ENCODE measurements at places on chromosomes 5 and 9. TPM values are rescaled to one million over a fixed set of nuclear protein-coding genes. Genes with fewer than 3 reads are reported as not detected.

BRINP1 gene
- polyA plus RNA-seq: 4.3 TPM

DNA sequence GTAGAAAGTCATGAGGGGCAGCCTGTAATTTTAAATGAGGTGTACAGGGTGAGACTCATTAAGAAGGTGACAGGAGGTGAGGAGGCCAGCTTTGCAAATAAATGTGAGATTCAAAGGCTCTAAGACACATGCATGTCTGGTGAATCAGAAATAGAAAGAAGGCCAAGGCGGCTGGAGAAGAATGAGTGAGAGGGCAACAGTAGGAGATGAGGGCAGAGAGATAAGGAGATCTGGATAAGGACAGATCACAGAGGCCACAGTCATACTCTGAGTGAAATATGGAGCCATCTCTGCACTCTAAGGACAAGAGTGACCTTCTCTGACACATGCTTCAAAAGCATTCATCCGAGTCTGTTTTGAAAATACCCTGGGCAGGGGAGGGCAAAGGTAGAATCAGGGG lies 90.7 kb downstream of the RAD23B start:
- DNase-seq: no peak

EHMT1 gene
- polyA plus RNA-seq: 68.5 TPM

DNA sequence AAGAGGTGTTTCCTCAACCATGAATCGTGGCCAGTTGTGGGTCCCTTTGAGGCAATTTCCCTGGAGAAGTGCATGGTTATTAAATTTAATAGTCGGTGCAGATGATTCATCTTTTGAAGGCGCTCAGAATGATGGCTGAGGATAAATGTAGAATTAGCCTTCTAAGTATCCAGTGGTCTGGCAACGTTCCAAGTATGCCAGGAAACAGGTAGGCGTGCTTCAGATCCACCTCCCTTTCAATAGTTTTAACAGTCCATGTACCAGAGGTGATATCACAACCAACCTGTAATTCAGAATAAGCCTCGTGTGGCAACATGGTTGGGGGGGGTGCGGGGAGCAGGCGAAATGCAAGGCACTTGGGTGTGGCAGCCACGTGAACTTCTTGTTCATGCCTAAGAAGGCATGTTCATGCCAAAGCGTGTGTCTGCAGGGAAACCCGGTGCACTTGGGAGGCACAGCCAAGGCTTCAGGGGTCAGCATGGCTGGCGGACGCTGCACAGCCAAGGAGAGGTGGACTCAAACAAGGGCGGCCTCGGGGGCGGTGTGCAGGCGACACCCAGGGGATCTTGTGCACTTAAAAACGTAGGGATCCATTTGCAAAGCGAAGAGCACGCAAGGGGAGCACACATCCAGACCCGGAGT lies 5.2 kb upstream of the NKD2 start:
- DNase-seq: no peak

SLC6A3 gene
- polyA plus RNA-seq: 0.72 TPM

DNA sequence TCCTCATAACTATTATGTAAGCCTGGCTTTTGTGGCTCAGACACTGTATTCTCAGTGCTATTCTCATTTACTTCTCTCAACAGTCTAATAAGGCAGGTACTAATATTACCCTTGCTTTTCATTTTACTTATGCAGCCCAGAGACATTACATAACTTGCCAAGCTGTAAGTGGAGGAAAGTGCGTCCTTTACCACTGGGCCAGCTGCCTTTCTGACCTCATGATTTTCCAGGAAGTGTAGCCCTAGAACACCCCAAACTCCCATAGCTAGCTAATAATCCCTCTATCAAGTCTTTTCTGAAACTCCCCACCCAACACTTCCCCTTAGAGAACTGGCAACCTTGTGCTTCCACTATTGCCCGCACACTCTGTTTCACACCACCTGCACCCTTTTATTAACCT lies 192.9 kb upstream of the HMHB1 start:
- DNase-seq: no peak

GRCh38 chr5:61328791-61329549 lies 3.1 kb upstream of the ZSWIM6 start:
- no peak for DNase-seq

DNA sequence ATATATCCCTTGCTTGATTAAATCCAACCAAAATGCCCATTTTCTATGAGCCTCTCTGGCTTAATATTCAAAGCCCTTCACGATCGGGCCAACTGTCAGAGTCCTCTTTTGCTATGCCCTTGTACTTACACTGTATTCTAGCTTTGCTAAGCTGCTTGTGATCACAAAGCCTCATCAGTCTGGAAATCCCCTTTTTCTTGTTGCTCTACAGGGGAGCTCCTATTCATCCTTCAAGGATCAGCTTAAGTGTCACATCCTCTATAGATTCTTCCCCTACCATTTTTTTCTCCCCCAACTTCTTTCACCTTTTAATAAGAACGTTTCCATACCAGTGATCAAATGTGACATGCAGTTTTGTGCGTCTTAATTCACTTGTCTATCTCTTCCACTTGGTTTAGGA lies 450.4 kb upstream of the CHD1 start:
- DNase-seq: no peak

KCTD16 gene
- polyA plus RNA-seq: 2.8 TPM

- no peak for DNase-seq
These were observed 78.1 kb downstream of the CFAP95 start for GRCh38 chr9:69898714-69899209.

GRCh38 chr9:79858508-79858907 lies 286.7 kb downstream of the TLE4 start:
- DNase-seq: no peak

DNA sequence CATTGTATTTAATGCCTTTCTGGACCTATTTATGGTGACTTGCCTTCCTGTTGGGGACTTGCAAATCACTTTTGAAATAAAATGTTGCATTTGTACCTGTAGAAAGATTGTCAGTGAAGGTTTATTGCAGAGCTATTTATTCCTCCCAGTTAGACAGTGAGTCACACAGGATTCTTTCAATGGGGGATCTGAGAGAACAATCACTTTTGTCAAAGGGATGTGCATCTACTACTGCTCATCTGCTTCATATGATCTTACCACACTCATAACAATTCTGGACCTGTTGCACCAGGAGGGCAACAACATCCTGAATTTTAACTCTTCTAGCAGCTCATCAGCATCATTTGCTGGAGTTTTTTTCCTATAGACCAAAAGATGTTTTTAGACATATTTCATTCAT lies 66.8 kb downstream of the FBXL7 start:
- no peak for DNase-seq

GRCh38 chr9:136562746-136563495 lies 17.1 kb upstream of the NOTCH1 start:
- DNase-seq: no peak

FAM200C gene
- polyA plus RNA-seq: 14.5 TPM

GRCh38 chr9:86926145-86926544 lies 21.2 kb downstream of the GAS1 start:
- no peak for DNase-seq

DNA sequence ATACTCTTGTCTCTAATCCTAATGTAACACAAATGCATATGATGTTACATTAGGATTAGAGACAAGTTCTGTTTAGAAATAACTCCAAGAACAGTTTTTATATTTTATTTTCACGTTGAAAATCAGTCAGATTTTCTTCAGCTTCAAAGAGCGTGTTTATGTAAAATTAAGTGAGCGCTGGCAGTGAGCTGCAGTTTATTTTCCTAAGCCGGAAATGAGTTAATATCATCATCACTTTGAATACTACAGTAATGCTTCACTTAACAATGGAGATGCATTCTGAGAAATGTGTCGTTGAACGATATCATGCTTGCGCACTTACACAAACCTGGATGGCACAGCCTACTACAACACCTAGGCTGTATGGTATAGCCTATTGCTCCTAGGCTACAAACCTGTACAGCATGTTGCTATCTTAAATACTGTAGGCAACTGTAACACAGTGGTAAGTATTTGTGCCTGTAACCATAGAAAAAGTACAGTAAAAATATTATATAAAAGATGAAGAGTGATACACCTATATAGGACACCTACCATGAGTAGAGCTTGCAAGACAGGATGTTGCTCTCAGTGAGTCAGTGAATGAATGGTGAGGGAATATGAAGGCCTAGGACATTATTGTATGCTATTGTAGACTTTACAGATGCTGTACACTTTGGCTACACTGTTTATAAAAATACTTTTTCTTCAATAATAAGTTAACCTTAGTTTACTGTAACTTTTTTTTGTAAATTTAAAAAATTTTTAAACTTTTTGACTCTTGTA lies 65.9 kb upstream of the C5orf46 start:
- no peak for DNase-seq

- DNase-seq: no peak
These were observed 351.9 kb upstream of the POU5F2 start for GRCh38 chr5:94093300-94093699.

DNA sequence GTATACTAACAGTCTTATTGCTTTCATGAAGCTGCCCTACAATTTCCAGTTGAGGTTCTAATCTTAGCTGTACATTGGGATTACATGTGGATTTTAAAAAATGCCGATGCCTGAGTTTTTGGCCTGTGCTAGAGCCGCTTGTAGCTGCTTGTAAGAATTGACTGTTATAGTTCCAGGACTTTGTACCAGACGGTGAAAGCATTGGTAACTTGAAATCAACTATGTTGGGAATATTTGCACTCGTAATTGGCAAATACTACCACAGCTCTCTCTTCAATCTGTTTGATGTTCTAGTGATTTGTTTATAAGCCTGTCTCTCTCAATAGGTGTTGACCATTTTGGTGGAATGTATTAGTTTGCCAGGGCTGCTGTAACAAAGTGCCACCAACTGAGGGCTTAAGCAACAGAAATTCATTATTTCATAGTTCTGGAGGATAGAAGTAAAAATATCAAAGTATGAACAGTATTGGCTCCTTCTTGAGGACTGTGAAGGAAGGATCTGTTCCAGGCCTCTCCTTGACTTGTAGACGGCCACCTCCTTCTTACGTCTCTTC lies 50.5 kb upstream of the DHFR start:
- DNase-seq: no peak

GRCh38 chr5:11181940-11182339 lies 420.9 kb upstream of the DAP start:
- no peak for DNase-seq

GRCh38 chr5:39561421-39561820 lies 136.6 kb upstream of the DAB2 start:
- no peak for DNase-seq

ADGRD2 gene
- polyA plus RNA-seq: 0.17 TPM

DNA sequence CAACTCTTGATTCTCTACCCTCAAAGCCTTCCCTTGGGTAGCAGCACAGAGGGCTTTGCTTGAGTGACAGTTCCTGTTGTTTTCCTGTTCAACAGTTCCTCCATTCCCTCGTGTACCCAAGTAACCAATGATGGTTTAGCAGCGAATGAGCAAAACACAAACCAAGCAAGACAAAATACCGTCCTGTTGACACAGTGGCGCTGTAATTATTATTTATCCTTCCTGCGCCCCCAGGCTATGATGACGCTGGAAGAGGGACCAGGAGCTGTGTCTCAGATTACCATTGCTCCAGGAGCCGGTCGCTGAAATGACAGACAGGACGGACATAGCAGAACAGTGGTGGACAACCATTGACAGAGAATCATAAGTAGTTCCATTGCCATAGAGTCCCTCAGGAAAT lies 154.8 kb downstream of the GADD45G start:
- no peak for DNase-seq

- no peak for DNase-seq
These were observed 77.0 kb downstream of the ANKRD55 start for GRCh38 chr5:56155992-56156584.

DNA sequence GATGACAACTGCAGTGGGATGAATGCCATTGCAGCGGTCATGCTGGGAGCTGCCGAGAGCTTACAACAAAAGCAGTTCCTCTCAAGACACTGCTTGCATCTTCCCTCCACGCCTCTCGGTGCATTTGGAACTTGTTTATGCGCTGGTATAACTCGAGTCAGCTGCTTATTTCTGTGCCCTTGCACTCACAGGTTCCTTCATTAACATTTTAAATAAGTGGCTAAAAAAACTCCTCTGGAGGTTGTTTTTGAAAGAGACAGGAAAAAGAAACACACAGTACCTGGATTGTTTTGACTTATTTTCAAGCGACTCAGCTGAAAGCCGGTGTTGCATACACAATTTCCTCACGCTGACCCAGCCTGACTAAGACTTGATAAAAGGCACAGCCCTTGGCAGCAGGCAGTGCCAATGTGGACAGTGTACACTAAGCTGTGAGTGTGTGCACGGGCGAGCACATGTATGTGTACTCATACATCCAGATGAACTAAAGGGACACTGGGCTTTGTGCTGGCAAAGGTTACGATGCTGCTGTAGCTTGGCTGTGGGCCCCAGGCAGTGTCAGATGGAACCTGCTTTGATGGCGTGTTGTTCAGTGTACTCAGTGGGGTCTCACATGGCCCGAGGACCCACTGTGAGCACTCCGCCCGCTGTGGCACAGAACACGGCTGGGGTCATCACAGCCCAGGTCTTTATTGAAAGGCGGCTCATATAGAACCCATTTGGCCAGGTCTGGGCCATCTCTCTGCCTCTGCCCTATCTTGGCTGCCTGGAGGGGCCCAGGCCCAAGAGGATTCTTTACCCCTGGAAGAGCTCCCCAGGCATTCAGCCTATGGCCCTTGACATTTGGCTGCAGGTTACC lies 92.3 kb downstream of the ANKRD33B start:
- no peak for DNase-seq

MGAT1 gene
- 67.0 TPM for polyA plus RNA-seq

DNA sequence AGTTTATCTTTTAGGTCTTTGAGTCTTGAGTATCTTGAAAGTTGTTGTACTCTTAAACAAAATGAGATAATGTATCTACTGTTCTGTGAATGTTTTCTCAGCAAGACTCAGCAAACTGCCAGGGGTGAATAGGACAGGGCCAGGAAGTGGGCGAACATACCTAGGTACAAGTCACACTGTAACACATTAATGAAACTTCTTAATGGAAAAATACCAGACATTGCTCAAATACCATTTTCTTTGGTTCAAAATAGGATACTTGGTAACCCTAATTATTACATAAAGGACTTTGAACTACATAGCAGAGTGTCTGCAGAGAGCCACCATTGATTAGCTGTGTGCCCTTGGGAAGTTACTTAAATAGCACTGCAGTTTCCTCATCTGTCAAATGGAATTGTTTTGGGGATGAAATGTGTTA lies 197.5 kb downstream of the ARHGEF28 start:
- no peak for DNase-seq

UCK1 gene
- polyA plus RNA-seq: 39.2 TPM

All from right renal cortex interstitium (tissue), 3 donors.